Suppressor macrophage treated with lipopolysaccharide for 4 hours (primary cell): ENCODE measurements at places on chromosomes 16 and 17.

DNA sequence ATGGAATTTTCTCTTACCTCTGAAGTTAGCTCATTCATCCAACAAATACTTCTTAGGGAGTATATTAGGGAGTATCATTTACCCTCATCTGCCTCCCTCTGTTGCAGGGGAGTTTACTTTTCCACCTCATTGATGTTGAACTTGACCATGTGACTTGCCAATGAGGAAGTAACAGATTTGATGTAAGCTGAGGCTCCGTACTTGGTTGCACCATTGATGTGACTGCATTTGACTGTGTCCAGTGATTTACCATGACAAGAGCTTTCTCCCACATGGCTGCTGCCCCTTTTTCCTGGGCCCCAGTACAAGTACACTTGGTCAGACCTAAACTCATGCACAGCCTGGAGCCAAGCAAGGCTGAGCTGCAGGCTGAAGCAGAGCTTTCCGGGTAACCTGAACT lies 81.6 kb upstream of the HS3ST2 start:
- DNase-seq: peak; percentile 2

DNA sequence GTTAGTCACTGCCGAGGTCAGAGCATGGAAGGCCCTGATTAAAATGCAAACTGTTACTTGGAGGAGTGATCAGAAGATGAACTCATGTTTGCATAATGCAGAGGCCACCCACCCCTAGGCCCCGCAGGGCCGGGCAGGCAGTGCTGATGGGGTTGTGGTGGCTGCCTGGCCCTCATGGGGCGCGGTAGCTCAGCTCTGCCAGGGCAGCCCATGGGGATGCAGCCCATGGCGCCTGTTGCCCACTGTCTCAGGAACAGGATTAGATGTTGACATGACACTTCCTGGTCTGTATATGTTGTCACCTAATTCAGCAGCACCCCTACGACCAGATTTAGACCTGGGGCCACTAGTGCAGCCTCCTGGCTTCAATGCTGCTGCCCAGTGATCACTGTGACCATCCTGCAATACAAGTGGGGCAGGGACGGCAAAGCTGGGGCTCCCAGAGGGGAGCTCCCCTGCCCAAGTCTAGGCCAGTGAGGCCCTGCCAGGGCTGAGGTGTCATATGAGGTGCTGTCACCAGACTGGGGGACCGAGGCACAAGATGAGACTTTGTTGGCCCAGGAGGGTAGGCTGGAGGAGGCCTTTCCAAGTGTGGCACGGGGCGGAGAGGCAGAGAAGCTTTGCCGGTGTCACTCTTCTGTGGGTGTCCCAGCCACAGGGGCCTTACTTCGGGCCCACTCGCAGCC lies 49.1 kb downstream of the RAI1 start:
- DNase-seq: no peak

DNA sequence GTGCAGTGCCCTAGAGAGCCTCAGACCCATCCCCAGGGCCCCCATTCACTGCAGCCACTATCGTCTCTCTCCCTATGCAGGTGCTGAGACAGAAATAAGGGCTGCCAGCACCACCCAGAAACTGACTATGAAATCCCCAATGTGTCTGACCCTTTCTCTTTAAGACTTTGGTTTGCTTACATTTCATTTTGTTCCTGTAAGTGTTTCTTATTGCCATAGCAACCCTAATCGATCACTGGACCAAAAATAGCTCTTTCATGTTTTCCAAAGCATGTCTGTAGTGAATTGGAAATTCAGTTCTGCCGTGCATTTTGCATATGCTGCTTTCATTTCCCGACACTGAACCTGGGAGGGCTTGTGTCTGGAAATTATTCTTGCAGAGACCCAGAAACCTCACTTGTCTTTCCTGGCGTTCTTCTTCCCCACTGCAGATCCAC lies 148.7 kb upstream of the NOL11 start:
- no peak for DNase-seq

DNA sequence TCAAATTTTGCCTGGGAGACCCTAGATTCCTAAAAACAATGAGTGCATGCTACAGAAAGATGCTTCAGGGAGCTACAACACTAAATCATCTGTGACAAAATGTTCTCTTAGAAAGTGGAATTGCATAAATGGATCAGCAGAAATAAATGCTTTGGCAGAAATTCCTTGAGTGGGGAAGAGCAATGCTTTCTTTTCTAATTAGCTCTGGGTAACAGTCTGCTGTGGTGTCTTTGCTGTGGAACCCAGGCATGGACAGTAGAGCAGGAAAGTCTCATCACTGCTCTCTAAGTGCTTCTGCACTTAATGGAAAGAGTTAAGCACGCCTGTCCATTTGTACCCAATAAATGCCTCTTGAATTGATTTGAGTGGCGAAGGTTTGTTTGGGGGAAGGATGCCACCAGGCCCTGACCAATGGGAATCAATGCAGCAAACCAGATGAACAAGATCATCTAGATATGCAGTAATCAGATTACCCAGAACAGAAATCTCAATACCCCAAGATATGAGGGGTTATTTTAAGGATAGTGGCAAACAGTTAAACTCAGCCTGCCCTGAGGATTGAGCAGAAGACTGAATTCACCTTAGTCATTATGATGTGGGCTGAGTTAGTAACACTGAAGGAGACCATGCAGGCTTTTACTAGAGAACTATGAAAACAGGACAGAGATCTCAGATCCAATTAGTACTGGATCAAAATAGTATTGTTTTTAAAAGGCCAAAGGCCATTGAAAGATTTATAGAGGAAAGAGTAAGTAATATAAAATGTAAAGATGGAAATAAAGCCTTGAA lies 13.6 kb downstream of the HLF start:
- DNase-seq: no peak

DNA sequence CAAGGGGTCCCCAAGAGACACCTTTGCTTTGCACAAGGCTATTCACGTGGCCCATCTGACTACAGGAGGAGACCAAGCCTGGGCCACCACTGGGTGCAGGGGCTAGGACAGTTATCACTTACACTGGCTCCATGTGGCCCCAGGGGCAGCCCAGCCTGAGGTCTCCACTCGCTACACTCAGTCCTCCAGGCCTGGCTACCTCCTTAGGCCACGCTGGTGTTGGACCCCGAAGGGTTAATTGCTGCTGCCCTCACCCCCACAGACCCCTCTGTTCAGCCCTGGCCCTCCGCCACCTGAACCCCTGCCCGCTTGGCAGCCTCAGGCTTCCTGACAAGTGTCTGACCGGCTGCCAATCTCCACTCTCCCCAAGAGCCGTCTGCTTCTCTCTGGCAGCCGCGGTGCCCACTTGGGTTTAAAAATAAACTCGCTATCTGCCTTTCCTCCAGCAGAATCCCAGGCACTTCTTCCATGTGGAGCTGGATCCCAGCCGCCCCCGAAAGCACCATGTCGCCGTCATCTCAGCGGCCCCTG lies 27.8 kb downstream of the ADAM11 start:
- DNase-seq: no peak

DNA sequence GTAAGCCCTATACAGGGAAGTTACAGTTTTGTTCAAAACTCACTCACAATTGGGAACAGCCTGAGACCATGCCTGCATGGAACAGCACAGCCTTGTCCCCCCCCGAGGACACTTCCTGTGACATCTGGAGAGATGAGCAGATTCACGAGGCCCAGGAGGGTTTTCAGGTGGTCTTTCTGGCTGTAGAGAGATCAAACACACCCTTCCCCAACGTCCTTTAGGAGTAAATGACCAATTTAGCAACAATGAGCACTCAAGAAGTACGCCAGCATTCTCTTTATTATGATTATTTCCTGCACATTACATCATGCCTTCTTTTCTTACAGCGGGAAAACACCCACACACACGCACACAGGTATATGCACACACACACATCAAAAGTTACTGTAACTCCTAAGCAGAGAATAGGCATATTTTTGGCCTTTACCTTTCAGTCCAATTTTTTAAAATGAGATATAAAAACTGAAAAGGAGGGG lies 39.0 kb downstream of the ADCY9 start:
- no peak for DNase-seq

DNA sequence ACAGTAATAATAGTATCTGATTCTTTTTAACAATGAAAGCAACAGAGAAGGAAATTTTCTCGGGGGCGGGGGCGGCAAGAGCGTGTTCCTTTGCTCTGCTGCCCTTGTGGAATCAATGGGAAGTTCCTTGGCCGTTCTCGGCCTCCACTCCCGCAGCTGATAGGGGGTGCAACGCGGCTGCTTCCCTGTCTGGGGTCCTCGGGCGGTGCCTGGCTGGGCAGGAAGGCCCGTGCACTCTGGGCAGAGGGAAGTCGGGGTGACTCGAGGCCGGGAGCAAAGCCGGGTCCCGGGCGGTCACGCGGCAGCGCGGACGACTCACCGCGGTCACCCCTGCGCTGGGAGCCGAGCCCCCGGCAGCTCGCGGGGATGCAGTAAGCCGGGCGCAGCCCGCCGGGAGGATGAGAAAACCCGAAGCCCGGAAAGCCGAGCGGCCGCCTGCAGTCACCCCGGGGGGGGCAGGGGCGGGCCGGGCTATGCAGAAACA lies 2.5 kb downstream of the TUBB3 start:
- peak; percentile 19 for DNase-seq

DNA sequence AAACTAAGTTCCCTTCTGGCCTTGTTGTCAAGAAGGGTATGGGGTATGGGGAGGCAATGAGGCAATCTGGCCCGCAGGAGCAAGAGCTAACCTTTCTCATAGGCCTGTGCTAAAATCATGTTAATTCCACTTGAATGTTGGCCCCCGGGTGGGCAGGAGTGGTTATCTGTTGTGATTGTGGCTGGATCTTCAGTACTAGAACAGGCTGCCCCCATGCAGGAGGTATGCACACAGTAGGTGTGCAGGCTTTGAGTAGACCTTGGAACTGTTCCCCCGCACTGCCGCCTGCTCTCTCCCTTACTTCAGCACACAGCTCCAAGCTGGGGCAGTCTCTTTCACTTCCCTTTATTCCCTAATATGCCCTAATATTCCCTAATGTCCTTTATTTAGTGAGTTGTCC lies 52.4 kb upstream of the TANGO6 start:
- no peak for DNase-seq

- no peak for DNase-seq
Measured at GRCh38 chr17:76873856-76874255, 5.7 kb downstream of the MGAT5B start.

GRCh38 chr17:74390680-74391653 lies 23.7 kb downstream of the GPR142 start:
- no peak for DNase-seq

- no peak for DNase-seq
Measured at GRCh38 chr17:18191236-18191667, 7.6 kb downstream of the ALKBH5 start.

- DNase-seq: no peak
Measured at GRCh38 chr16:28621481-28622155, 11.8 kb upstream of the SULT1A1 start.
